ENCODE measurements at places on chromosomes 11 and 22. TPM values are rescaled to one million over a fixed set of nuclear protein-coding genes. Genes with fewer than 3 reads are reported as not detected.

The PATE1 gene
- total RNA-seq, result not detected

- no peak for DNase-seq
Measured at GRCh38 chr11:16912692-16913111, 101.5 kb downstream of the PLEKHA7 start.

- no peak for DNase-seq
Measured at GRCh38 chr11:120749395-120749794, 237.8 kb downstream of the GRIK4 start.

DNA sequence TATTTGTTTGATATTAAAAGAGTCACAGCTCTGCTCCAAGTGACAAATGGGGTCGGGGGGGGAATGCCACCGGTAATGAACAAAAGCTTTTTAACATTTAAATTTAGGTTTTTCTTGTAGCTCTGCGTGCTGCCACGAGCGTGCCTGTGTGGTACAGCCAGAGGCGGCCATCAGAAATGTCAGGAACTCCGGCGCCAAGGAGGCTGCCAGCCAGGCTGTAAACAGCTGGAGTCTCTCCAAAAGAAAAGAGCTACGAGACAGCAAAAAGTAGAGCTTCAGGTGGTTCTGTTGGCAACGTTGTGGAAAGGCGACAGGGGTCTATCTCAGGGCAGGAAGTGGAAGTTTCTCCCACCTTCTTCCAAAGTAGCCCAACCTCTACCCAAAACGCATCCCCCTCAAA, 532.8 kb downstream of the OPCML start:
- no peak for DNase-seq

The HPX gene
- total RNA-seq, result not detected

DNA sequence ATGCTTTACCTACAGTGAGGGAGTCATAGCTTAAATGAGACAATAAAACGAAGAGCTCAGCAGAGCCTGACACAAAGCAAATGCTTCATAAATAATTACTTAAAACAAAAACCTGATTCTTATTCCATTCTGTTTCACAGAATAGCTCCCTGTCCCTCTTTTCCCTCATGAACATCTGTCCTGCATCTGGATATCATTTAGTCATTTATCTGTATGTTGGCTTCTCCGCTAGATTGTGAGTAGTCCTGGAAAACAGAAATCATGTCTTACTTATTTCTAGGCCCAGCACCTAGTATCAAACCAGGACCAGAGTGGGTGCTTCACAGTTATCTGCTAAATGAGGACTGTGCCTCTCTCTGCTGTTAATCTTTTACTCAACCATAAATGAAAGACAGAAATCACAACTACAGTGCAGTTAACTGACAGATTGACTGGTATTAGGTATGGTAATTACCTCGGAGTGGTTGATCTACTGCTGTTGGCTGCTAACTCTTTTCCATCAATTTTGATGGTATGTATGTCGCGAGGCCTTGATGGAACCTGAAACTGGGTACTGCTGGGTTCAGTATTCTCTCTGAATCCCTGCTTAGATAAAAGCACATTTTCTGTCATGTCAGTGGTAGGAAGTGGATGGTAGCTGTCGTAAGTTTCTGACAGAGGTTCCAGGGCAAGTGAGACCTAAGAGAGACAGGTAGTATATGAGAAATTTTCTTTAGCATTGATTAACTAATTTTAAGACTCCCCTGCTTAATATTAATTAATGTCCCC, 31.5 kb downstream of the C2CD3 start:
- no peak for DNase-seq

The MFRP gene
- total RNA-seq, result not detected

DNA sequence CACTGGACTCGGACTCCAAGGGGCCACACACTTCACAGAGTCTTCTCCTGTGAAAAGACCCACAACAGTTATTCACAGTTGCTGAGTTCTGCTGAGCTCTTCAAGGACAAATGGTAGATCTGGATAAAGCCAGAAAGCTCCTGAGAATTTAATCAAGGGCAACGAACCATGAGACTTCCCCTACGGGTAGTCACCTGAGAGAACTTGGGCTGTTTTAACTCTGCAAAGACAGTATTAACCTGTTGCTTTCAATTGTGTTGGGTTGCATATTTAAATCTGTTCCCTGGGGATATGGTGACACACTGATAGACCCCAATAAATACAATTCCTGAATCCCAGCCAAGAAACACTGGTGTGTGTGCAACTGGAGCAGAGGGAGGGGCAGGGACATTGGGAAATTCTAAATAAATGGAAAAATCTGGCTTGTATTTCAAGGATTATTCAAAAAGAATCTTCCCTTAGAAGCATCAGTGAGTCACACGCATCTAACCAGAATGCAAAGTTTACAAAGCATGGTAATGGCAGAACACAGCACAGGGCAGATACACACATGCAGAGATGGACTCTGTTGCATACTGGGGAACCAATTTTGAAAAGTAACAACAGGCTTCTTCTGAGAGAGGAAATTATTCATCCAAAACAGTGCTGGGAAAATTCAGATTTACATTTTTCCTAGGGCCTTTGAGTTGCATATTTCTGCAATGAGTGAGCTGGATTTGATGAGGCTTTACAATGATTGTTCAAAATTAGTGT, 4.0 kb downstream of the KCNJ1 start:
- no peak for DNase-seq

DNA sequence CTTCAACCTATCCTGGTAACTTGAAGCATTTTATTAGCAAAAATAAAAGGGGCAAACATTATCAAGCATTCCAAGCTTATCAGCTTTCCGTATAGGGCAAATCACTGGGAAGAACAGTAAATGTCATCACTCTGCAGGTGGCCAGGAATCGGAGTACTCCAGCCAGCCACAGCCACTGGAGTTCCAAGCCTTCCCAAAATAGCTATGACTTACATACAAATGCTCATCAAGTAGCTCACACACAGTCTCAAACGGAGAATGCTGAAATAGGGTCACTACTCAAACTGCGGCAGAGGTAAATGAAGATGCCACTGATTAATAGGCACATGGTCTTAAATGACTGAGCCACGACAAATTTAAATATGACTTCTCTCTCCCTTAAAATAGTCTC, 2.1 kb downstream of the USP28 start:
- no peak for DNase-seq
